ENCODE measurements at places on chromosomes 7 and 10.

GRCh38 chr7:17486835-17487234 lies 188.4 kb downstream of the AHR start:
- peak; percentile 5 for DNase-seq

DNA sequence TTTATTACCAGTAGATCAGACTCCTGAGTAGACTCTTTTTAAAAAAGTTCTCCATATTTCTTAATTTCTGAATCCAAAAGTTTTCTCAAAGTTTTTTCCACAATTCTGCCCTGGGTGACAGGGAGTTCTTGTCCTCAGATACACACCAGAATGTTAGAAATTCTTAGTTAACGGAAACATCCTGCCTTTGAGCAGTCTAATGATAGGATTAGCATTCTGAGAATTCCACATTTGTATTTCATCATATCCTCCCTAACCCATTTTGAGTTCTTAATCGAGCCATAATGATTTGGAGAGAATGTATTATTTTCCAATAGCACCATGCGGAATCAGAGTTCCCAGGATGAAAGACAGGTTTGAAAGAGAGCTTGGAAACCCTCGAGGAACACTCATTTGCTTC lies 28.9 kb upstream of the MRPS33 start:
- DNase-seq, result no peak

GRCh38 chr7:135162382-135163001 lies 8.0 kb downstream of the CYREN start:
- DNase-seq, result no peak

DNA sequence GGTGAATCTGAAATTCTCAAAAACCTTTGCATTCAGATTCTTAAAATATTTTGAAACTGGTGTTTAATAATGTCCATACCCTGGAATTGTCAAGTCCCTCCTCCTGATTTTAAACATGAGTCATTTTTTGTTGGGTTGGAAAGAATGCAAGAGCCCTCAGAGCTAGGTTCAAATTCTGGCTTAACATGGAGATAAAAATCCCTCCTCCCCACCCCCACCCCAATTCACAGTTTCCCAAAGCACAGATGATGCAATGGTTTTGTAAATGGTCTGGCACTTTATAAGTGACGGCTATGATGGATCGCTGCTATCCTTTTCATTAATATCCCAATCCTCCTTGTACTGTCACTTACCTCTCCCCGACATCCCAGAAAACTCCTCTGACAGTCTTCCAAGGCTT lies 332.8 kb downstream of the PLXNA4 start:
- DNase-seq, result no peak

DNA sequence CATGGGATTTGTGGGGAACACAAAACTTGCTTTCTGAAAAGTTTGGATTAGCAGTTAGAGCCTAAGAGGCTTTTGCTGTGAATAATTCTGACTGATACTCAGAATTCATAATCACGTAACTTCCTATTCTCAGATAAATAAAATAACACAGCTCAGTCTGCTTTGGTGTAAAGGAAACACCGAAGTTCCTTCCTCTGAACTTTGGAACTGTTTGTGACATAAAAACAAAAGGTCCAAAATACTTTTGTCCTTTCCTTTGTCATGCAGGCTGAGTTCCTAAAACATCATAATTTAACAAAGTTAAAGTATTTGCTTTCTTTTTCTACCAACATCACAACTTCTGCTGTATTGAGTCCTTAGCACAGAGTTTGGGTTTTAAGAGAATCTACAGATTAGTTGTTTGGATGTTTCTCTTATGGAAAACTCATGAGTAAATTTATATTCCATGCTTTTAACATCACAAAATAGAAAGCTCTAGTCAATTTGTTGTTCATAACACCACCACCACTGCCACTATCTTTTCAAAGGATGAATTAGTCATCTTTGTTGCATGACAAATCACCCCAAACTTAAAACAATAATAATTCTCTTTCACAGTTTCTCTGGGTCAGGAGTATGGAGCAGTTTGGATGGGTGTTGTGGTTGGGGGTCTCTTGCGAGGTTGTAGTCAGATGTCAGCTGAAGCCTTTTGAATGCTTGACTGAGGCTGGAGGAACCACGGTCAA lies 123.4 kb downstream of the REEP3 start:
- DNase-seq, result no peak

- no peak for DNase-seq
These were observed 106.6 kb upstream of the RNF32 start for GRCh38 chr7:156533964-156534363.

GRCh38 chr7:140924019-140924820 lies 509 bp downstream of the BRAF start:
- DNase-seq, result peak; percentile 48

GRCh38 chr10:48221814-48222213 lies 52.7 kb downstream of the FRMPD2 start:
- DNase-seq, result no peak

DNA sequence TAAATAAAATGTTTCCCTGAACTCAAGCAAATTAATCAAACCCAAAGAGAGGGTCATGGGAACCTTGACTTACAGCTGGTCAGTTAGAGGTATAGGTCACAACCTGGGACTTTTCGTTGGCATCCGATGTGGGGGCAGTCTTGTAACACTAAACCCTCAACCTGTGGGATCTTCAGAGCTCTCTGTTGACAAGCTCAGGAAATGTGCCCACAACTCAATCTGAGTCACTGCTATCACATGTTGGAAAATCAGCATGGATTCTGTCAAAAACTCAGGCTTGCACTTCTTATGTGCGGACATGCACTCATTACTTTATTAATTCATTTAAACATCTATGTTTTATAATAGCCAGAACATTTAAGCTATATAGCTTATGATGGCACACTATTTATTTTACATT lies 424.6 kb upstream of the SORCS1 start:
- DNase-seq, result no peak

- DNase-seq, result no peak
These were observed 881 bp upstream of the PCGF5 start for GRCh38 chr10:91219371-91220193.
